Left lobe of liver (tissue), 2 donors: ENCODE measurements at places on chromosomes 2 and 18.

- no peak for DNase-seq
These were observed 11.2 kb downstream of the GAREM2 start for GRCh38 chr2:26184121-26184520.

- no peak for DNase-seq
These were observed 423 bp upstream of the TTC27 start for GRCh38 chr2:32627441-32627813.

DNA sequence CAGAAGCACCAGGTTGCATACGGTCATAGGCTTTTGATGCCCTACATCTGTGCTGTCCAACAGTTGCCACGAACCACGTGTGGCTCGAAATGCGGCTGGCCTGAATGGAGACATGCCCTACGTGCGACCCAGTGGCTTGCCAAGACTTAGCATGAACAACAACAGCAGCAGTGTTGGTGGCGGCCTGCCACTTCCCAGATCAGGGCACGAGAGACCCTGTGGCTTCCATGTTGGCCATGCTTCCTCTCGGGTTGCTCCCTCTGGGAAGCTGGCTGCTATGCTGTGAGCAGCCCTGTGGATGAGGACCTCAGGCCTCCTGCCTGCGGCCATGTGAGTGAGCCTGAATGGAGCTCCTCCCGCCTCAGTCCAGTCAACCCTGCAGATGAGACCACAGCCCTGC lies 212.3 kb downstream of the HDAC4 start:
- DNase-seq = peak; percentile 37

DNA sequence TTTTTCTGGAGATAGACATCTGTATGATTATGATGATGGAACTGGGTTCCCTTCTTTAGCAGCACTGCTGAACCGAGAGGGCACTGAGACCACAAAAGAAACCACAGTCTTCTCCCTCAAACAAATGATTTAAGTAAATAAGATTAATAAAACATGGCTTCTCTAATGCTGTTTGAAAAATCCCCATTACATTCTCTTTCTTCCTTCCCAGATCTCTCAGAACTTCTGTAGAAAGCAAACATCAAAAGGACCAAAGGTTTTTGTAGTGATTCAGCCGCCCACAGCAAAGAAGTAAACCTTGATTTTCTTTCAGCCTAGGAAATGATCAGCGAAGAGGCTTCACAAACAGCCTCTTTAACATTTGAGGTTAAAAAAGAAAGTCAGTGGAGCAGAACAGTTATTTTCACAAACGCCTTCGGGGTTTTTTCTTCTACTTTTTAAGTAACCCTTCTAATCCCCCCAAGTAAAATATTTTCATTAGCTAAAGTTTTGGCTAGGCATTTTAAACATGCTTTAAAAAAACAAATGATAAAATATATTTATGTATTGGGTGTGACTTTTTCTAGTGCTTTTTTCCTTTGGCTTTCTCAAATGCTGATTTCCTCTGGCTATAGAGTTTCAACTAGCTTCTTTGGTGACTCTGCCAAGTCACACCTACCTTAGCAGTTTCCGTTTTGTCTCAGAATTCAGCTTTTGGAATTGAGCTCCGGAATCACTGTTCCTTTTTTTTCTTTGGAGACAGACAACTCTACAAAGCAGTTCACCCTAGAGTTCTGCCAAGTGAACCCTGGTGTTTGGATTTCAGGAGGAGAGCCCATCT lies 89.6 kb downstream of the UPP2 start:
- DNase-seq = no peak

DNA sequence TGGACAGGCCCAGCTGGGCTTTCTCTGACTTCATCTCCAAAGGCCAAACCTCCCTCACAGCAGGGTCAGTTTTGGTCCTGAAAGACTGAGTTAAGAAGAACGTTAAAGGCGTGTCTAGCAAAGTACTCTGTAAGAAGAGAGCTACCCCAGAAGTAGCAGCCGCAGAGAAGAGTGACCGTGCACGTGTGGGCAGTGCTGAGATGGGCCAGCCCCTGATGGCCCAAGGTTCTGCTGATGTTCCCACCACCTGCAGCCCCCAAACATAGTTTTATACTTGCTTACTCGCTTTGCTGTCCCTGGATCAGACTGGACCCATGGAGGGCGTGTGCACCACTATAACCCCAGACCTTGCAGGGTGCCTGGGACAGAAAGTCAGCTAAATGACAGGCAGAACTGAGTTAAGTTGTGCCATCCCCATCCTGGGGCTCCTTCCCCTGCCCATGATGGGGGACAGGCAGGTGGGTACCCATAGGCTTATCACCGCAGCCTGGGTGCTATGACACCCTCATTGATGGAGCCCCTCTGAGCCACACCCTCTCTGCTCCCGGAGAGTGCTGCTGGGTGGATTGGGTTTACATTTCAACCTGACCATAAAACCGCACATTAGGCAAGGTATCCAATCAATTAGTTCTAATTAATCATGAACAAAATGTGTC lies 367.3 kb upstream of the HS6ST1 start:
- DNase-seq = peak; percentile 27

GRCh38 chr2:1481406-1482252 lies 68.4 kb downstream of the TPO start:
- DNase-seq = no peak

- peak; percentile 41 for DNase-seq
These were observed 17.1 kb downstream of the PXDN start for GRCh38 chr2:1727101-1727771.

DNA sequence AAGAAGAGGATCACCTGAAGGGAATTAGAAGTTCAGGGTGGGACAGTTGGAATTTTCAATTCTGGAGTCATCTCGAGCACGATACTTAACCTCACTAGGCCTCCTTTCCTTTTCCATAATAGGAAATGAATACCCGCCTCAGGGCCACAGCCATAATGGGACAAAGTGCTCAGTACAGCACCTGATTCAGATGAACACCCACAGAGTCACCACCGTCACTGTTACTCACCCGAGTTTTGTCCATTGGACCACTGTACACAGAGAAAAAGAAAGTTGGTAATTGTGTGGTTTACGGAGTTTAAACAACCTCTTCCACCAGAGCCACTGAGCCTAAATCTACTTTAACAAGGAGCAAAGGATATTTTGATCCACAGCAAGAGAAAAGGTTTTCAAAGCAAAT lies 122.0 kb upstream of the NDUFV2 start:
- no peak for DNase-seq

DNA sequence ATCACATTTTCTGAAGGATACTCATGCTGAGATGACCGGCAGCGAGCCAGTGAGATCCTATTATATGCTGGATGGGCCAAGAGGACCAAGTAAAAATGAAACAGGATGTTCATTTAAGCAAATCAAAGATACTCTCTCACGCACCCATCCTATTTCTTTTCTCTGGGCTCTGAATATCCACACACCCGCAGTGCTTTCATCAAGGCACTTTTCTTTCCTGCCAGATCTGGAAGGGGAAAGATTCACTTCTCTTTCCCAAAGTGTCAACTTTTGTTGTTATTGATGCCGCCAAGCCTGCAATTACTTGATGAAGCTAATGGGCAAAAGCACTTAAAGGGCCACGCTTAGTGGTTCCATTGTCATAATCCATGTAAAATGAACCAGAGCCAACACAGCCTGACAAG lies 191.9 kb upstream of the CHAC2 start:
- no peak for DNase-seq

GRCh38 chr2:66699793-66700676 lies 265.1 kb downstream of the MEIS1 start:
- DNase-seq = no peak

GRCh38 chr18:60266558-60266957 lies 106.0 kb downstream of the MC4R start:
- DNase-seq = no peak

DNA sequence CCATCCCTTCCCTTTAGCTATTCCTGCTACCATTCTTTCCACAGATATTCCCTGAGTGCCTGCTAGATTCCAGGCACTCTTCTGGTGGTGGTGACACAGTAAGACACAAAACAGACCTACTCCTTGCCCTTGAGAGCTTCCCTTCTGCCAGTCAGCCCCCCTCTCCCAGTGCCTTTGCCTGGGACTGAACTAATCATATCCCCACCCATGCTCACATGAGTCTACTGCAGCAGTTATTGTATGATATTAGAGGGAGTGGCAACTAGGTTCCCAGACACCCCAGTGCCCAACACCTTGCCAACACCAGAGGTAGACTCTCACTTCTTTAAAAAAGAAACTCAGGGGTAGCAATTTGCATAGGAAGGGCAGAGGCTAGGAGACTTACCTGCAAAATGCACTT lies 7.2 kb upstream of the LBH start:
- peak; percentile 24 for DNase-seq

DNA sequence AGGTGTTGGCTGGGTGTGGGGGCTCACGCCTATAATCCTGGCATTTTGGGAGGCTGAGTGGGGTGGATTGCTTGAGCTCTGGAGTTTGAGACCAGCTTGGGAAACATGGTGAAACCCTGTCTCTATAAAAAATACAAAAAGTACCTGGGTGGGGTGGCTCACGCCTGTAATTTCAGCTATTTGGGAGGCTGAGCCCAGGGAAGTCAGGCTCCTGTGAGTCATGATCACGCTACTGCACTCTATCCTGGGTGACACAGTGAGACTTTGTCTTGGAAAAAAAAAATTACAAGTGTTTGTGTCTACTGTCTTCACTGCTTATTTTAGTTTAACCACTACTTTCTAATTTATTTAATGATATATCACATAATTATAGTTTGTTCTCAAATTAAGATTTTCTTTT lies 62.7 kb upstream of the DOCK10 start:
- DNase-seq = no peak

- no peak for DNase-seq
These were observed 148.8 kb upstream of the ZNF236 start for GRCh38 chr18:76673281-76674185.

DNA sequence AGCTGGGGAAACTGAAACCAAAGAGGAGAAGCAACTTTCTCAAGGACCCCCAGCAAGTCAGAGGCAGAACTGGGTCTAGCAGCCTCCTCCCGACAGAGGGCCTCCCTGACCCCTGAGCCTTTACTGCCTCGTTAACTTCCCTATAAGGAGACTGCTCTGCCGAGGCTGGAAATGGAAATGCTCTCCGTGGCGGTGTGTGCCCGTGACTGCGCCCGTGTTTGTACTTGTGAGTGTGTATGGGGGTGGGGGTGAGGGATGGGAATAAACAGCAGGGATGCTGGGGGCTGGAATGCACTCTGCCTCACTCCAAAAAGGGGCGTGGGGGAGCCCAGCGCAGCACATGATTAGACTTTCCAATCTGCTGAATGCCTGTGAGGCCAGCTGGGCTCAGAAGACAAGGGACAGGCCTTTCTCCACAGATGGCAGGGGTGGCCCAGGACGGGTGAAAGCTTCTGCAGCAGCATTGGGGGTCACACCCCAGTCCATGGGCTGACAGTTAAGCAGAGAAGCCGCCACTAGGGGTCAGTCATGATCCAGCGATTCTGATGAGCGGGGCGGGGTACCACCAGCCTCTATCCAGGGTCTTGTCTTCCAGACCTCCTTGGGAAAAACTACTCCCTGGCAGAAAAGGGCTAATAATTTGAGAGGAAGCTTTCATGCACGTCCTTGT lies 26.8 kb downstream of the MPHOSPH10 start:
- peak; percentile 65 for DNase-seq

DNA sequence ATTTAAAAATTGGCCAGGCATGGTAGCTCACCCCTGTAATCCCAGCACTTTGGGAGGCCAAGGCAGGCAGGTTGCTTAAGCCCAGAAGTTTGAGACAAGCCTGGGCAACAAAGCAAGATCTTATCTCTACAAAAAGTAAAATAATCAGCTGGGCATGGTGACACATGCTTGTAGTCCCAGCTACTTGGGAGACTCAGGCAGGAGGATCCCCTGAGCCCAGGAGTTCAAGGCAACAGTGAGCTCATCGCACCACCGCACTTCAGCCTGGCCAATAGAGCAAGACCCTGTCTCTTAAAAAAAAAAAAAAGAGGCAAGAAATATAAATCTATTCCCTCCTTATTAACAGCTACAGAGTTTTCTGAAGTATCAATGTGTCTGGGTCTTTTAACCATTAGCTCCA lies 51.9 kb downstream of the ESCO1 start:
- no peak for DNase-seq

DNA sequence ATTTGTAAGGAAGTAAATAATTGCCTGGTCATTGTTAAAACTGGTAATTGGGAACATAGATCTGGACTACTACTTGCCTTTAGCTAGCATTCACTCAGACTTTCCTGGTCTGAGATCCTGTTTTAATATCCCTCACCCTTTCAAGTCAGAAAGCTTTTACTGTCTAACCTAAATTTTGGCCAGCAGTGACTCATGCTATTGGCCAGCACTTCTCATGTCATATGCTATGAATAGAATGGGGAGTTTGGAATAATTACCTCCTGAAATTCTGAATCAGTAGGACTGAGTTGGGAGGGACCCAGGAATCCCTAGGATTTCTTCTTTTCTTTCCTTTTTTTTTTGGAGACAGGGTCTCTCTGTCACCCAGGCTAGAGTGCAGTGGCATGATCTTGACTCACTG lies 19.3 kb downstream of the STK36 start:
- no peak for DNase-seq
